DMS153 (cell line): ENCODE measurements at places on chromosomes 11 and 22.

DNA sequence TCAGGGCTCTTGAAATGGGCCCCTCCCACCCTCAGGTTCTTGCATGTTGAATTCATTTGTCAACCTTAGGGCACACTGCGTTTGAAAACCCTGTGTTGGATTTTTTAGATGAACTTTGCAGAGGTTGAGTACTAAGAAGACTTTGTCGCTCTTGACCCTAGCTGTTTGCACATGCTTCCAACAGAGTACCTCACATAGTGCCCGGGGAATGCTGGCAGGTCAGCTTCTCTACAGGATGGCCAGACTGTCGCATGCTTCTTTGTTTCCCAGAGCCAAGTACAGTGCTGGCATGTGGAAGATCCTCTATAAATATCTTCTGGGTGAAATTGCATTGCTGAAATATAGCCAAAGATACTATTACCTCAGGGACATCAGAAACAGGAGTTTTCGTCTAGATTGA, 59.9 kb downstream of the FAT3 start:
- no peak for DNase-seq

DNA sequence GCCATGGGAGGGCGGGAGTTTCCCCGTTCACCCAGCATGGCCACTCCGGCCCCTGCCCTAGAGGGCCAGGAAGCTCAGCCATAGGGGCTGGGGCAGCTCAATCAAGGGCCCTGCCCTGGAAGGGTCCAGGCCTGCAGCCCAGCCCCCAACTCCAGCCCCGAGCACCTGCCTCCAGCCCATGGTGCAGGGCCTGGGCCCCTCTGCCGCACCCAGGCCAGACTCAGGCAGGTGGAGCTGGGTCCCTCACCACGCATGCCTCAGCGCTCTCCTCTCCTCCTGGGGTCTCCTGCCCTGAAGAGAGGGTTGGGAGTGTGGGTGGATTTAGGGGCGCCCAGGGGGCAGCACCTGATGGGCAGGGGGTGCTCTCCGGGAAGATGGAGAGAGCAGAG, 13.1 kb downstream of the MLC1 start:
- DNase-seq: no peak

DNA sequence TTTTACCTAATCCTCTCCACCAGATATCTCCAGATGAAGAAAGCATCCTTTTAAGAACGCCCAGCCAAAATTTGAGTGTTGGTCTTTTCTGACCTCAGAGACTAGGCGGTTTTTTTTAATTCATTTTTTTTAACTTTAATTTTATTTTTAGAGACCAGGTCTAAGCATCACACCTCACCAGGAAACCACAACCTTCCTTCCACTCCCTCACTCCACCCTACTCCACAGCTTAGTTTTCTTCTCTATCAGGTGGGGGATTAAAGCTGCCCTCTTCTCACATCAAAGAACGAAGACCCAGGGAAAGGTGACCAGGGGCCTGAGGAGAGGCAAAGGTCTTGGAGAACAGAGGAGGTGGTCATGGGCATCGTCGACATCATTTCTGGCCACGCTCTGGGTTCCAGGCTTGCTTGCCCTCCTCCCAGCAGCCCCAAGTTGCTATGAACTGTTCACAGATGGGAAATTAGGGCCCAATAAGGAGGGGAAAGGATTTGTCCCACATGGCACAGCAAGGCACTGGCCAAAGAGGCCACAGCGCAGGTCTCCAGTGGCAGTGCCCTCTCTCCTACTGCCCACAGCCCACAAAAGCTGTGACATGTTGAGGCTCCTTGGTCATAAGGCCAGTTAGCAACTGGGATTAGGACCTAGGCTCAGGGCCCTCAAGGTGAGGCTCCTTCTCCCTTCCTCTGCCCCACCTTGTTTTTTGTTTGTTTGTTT, 1.4 kb upstream of the PEX16 start:
- DNase-seq: no peak

DNA sequence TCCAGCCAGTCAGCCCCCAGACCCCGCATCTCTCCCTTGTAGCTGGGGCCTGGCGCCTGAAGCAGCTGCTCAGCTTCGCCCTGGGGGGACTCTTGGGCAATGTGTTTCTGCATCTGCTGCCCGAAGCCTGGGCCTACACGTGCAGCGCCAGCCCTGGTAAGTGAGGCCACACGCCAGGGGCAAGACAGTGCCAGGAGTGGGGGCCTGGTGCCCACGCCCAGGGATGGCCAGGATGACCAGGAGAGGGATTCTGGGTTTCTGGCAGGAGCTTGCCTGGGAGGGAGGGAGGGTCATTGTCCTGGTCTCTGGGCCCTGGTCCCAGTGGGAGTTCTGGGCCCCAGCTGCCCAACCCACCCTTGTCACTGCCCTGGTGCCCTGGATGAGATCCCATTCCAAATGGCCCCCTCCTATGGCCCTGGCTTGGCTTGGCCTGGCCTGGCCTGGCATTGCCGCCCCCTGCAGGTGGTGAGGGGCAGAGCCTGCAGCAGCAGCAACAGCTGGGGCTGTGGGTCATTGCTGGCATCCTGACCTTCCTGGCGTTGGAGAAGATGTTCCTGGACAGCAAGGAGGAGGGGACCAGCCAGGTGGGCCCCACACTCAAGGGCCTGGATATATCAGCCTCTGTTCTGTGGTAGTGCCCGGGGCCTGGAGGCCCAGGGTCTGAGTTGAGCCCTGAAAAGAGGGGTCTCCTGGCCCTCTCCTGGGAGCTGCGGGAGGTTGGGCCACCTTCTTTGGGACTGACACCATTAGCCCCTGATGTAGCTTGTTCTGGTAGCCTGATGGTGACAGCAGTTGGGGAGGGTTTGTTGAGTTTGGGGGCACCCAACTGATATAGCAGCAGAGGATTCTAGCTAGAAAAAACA, 3.7 kb downstream of the SLC39A13 start:
- no peak for DNase-seq

GRCh38 chr11:40029391-40029790, 1430.1 kb downstream of the LRRC4C start:
- DNase-seq: no peak

- DNase-seq: no peak
Observed at GRCh38 chr11:11584530-11584810, 37.3 kb downstream of the GALNT18 start.

DNA sequence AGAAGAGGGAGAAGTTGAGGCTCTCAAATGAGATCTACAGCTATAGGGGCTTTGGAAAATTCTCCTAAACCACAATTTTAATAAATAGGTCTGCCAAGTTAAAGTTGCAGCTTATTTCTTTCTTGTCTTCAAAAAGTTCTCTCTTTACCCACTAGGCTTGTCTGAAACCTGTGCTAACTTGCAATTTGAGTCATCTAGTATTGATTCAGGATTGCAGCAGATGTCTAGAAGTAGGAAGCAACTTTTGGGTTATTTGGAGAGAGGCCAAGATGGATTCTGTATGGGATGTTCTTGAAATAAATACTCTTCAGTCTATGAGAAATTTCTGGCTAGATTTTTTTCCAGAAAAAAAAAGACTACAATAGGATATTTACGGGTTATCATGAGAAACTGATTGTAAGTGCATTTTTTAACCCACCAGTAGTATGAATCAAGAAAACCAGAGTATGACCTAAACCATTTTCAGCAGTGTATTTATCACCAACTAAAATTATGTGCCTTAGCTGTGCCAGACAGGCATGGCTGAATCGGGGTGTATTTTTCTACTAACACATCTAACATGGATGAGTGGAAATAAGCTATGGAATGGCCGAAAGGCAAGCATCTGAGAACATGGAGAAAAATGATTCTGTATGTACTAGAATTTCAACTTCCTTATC, 4.9 kb upstream of the RAB38 start:
- no peak for DNase-seq

DNA sequence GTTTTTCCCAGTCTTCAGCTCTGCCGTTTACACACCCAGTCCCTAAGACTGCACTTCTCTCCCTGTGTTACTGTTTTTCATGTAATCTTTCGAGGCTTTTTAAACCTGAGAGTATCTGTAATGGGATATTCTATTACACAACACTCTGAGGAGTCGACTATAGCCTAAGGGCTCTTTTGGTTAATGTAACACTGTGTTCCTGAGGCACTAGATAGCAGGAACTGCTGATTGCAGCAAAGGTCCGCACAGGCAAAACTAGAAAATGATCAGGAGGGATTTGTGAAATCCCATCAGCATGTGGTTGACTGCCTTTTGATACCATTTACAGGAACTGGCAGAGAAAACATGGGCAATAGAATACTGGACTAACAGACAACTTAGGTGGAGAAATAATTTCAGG, 512.3 kb upstream of the RAG2 start:
- no peak for DNase-seq

DNA sequence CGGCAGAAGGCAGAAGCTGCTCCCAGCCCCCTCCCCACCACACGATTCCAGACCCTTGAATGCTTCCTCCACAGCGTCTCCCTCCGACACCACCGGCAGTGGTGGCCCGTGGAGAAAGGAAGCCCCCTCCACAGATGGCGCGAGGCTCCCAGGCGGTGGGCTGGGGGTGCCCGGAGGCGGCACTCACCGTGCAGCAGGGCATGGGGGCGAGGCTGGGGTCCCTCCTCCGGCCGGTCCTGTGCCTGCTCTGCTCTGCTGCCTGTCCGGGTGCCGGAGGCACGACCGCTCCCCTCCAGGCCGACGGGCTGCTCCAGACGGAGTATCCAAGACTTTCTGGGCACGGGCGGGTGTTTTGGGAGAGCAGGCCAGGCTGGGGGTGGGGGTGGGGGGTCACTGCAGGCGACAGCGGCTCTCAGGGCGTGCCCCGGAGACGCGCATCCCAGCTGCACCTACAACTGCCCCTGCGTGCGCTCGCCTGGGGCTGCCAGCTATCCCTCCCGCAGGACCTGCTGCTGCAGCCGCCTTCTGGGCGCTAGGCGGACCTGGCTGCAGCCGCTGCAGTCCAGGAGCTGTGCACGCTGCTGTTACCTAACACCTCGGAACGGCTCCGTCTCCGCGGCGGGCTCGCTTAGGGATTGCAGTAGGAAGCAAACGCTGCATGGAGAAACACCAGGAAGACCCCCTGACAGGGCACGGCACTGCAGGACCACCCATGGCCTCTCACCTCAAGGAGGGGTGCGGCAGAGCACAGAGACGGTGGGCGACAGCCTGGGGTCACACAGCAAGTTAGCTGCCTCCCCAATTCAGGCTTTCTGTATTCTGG, 15.2 kb downstream of the MRGPRG start:
- peak; percentile 45 for DNase-seq

DNA sequence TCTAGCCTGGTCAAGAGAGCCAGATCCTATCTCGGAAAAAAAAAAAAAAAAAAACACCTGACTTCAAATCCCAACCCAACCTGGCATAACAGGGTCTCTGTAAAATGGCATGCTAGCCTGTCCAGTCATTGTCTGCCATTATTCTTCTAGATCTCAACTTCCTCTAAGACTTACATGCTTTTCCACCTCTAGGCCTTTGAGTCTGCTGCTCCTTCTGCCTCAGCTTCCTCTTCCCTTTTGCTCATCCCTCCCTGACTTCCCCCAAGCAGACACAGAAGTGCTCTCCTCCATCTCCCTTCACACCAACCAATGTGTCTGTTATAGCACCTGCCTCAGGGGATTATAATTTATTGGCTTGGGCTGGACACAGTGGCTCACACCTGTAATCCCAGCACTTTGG, 7.8 kb downstream of the STK33 start:
- DNase-seq: no peak

- DNase-seq: no peak
Observed at GRCh38 chr11:112662554-112662953, 298.7 kb upstream of the NCAM1 start.

DNA sequence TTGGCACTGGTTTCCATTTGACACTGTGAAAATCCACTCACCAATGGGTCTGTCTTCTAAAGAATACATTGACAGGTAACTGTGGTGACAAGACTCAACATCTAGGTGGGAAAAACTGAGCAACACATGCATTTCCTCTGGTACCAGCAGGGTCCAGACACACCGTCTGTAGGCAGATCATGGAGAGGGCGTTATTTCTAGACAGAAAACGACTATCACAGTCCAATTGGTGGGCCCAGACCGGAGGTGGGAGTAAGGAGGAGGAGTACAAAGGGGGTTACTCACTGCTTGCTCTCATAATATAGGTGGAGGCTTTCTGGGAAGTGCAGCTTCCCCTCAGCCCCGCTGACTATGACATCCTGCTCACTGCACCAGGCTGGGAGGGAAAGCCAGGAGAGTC, 9.9 kb downstream of the OVCH2 start:
- DNase-seq: no peak

GRCh38 chr11:14967581-14968243, 4.4 kb downstream of the CALCA start:
- DNase-seq: no peak

DNA sequence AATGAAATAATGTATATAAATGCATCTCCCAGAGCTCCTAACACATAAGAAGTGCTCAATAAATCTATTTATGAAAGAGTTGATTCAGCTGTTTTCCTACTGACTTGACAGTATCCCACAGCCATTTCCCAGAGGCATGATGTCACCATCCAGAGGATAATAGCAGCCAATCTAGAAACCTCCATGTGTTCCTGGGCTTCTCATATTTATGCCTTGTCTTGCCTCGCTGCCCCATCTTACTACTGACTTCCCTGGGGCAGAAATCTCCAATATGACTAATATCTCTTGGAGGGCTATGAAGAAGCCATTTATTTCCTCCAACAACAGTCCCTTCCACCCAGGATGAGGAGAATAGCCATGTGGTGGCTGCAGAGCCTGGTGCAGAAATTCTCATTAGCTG, 115.4 kb upstream of the NAV2 start:
- DNase-seq: no peak

- no peak for DNase-seq
Observed at GRCh38 chr11:74675761-74676160, 55.5 kb downstream of the CHRDL2 start.

DNA sequence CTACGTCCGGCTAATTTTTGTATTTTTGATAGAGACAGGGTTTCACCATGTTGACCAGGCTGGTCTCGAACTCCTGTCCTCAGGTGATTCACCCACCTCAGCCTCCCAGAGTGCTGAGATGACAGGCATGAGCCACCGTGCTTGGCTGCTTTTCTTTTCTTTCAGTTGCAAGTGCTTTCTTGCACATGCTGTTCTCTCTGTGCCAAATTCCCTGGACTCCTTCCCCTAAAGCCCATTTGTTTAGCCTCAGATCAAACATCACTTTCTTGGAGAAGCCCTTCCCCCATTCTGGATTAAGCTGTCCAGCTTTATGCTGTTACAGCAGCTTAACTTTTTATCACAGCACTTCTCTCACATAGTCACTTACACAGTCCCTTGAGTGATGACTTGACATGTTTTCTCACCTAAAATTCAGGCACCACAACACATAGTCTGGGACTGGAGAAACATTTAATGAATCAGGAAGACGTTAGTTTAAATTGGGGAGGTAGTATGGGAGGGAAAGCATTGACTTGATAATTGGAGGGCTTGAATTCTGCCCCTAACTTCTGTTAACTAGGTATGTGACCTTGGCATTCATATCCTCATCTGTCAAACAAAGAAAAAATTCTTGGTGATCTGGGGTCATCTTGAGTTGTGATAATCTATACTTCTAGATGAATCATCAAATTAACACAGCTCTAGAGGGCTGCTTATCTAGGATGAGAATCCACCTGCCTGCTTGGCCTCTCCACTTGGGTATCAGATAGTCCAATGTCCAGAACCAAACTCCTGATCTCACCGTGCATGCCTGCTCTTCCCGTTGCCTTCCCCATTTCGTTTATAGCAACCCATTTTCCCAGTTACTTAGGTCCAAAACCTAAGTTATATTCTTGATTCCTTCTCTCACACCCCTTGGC, 18.4 kb downstream of the ACO2 start:
- DNase-seq: no peak

GRCh38 chr11:111795334-111795985, 29.3 kb upstream of the PPP2R1B start:
- DNase-seq: no peak
